Right cardiac atrium (tissue), 5 donors: ENCODE measurements at places on chromosomes 7 and 10. TPM values are rescaled to one million over a fixed set of nuclear protein-coding genes. Genes with fewer than 3 reads are reported as not detected.

ITIH2 gene
- not detected for polyA plus RNA-seq

- DNase-seq: peak; percentile 18
These were observed 316.0 kb upstream of the SEMA3C start for GRCh38 chr7:81234896-81235295.

GRCh38 chr10:59337201-59337652 lies 25.1 kb downstream of the FAM13C start:
- no peak for DNase-seq

DNA sequence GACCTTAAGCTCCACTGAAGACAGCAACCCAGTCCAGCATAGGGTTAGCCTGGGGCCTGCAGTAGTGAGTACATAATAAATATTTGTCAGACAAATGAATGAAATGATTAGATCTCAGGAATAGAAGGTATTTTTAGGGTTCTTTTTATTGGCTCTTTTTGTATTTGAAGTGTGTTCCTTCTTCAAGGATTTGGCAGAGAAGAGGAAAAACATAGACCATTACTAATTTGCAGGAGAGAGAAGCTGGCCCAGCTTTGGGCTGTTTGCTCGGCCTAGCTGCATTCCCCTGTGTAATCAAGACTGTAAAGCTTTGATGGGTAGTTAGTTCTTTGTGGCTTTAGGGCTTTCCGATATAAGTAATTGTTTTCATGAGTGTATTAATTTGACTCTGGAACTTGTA lies 64.2 kb downstream of the CNNM2 start:
- DNase-seq: no peak

DNA sequence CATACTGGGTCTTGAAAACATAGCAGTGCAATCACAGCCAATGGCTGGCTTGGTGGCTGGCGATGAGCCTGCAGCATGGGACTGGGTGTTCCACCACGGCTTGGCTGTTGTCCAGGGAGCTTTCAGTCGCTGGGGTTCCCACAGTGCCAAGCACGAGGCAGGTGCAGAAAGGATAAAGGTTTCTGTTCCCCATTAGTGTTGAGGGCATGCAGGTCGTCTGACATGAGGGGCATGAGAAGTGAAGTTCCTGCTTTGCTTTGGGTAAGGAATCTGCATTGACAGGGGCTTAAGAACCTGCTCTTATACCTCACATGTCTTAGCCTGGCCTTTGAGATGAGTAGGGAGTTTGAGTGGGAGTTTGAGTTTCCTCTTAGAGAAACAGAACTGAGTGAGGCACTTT lies 9.0 kb upstream of the CFTR start:
- peak; percentile 57 for DNase-seq

- DNase-seq: no peak
These were observed 31.5 kb downstream of the PHF14 start for GRCh38 chr7:11005202-11005601.

MYL10 gene
- not detected for polyA plus RNA-seq

- DNase-seq: no peak
These were observed 768 bp downstream of the CHCHD2 start for GRCh38 chr7:56105508-56105907.

MMP21 gene
- 0.20 TPM for polyA plus RNA-seq

DNA sequence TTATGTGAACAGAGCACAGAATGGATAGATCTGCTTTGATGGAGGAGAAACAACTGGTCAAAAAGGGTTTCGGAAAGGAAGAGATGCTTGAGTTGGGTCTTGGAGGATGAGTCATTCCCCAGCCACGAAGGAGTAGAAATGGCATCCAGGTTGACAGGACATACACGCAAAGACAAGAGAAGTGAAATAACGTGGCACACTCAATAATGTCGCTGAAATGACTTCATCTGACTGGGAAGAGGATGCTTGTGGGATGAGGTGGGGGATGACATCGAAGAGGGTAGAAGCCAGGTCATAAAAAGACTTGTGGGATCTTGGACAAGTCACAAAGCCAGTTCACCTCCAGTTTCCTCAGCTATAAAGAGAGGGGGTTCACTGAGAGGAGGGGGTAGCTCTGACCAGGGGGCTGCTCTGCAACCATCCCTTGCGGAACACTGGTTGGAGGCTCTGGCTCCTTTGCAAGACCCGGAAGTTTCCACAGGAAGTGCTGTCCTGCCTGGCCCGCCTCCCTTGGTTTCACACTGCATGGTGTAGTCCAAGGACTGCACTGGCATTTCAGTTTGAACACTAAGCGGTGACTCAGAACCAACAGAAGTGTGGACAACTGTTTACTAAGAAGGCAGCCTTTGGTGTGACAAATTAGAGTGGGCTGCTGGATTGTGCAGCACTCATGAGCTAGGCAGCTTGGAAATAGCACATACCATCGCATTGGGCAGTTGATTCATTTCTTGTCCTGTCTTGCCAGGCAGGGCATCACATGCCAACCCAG lies 189.9 kb upstream of the ADO start:
- no peak for DNase-seq

DNA sequence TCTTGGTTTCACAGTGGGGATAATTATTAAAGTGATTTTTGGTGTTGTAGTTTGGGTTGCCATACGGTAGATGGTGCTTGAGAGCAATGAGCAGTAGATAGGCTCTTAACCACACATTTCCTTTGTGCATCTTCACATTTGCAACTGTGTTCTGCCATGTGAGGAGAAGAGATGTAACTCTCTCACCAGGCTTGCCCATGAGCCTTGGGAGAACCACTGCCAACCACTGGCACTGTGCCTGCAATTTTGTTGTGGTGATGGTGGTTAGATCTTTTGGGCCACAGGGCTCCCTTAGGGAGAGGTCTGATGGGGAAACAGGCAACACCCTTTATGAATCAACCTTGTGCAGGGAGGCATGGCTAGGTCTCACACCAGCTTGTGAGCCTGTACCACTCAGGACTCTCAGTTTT lies 204.3 kb downstream of the CCDC7 start:
- no peak for DNase-seq

DNA sequence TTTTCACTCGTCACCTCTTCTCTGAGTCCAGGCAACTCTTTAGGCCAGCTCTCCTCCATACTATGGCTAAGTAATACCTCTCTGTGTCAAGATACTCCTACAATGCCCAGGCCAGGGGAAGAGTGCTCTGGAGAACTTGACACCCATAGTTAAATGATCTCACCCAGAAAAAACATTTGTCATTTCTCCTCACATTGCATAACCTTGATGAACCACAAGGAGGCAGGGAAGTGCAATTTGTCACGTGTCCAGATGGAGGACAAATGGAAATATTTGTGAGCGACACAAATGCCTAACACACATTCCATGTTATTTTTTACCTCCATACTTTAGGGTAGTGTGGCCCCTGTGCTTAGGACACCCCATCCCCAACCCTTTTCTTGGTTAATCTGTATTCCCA lies 78.3 kb downstream of the HTR7 start:
- DNase-seq: no peak

GRCh38 chr10:77973276-77973675 lies 46.7 kb upstream of the DLG5 start:
- no peak for DNase-seq

DNA sequence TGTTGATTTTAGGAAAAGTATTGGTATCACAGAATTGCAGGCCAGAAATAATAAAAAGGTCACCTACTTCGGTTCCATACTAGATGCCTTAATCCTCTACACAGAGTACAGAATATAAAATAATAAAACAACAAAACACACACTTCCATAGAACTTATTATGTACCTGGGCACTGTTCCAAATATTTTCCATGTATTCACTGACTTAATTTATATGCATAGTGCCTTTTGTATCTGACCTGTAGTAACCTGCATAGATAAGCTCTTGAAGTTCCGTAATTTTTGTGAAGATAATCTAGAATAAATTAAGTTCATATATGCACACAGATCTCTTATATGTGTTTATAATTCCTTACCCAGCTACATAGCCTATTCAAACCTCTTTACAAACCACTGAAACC lies 78.3 kb downstream of the RAPGEF5 start:
- no peak for DNase-seq

- DNase-seq: no peak
These were observed 14.1 kb downstream of the BMPR1A start for GRCh38 chr10:86770412-86770960.

LRRC4 gene
- polyA plus RNA-seq: 4.4 TPM
